ENCODE measurements at places on chromosomes 16 and 17. TPM values are rescaled to one million over a fixed set of nuclear protein-coding genes. Genes with fewer than 3 reads are reported as not detected.
A peak's percentile ranks its signal among the peaks of the same experiment; 100 is the strongest.

The MMD gene
- polyA plus RNA-seq, result 3.3 TPM

The IRX3 gene
- 0.49 TPM for polyA plus RNA-seq

The PER1 gene
- 34.3 TPM for polyA plus RNA-seq

The UTS2R gene
- not detected for polyA plus RNA-seq

The SAT2 gene
- 152 TPM for polyA plus RNA-seq

The PCTP gene
- polyA plus RNA-seq, result 16.9 TPM

- DNase-seq, result no peak
These were observed 6.6 kb upstream of the STAT3 start for GRCh38 chr17:42394838-42395237.

GRCh38 chr17:32772453-32773025 lies 104.4 kb downstream of the MYO1D start:
- no peak for DNase-seq

- DNase-seq, result no peak
These were observed 19.2 kb downstream of the PRKCB start for GRCh38 chr16:23855010-23855409.

DNA sequence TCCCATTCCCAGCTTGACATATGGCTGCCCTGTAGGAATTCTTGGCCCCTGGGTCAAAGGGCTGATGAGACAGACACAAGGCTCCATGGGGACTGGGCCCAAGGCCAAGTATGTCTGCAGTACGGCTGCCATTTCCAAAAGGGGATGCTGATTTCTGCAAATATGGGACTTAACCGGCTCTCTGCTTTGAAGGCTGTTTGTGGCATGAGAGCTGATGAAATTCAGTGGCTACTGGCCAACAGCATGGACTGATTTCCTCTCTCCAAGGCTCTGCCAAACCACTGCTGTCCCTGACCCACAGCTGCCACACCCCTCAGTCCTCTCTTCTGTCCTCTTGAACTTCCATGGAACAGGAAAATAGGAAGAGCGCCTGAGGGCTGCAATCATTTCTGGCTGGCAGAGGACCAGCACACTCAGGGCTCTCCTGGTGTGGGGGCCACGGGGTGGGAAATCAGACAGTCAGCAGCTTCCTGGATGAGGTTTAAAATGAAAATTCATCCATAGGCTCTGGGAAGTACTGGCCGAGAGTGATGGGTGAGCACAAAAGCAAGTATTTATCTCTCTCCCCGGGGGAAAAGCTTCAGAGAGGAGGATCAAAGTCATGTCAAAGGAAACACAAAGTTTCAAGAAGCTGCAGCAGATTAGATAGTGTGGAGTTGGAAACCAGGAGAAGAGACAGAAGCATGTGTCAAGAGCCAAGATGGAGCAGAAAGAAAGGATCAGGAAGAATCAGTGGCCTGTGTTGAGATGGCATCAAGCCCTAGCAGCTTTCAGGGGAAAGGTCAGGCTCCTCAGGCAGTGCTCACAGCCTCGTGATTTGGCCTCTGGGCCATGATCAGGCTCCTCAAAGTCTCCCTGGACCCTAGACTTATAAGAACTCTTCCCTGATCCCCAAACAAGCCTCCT lies 64.1 kb upstream of the SREBF1 start:
- peak; percentile 82 for DNase-seq

GRCh38 chr16:89300311-89300975 lies 82.9 kb downstream of the ZNF778 start:
- no peak for DNase-seq

DNA sequence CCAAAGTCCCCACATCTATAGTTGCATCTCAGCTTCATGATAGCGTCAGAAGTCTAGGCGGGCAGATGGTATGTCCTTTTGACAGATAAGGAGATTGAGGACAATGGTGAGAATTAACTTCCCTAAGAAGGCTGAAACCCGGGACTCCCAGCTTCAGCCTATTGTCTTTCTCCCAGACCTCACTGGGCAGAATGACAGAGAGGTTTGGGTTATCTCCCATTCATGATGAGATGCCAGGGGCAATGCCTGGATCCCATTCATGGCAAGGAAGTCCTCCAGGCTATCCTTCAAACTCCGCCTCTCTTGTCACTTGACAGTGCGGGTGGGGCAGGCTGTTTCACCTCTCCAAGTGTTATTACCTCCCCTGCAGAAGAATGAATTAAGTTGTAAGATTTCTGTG lies 100.3 kb downstream of the IRX5 start:
- DNase-seq, result no peak

GRCh38 chr17:80523956-80524712 lies 20.5 kb upstream of the RPTOR start:
- no peak for DNase-seq

All from aorta (tissue), 5 donors.